Suppressor macrophage treated with lipopolysaccharide for 1 hour (primary cell): ENCODE measurements at places on chromosomes 12 and 14.

GRCh38 chr12:69440016-69440415, 30.2 kb upstream of the FRS2 start:
- DNase-seq, result no peak

GRCh38 chr12:116515684-116516083, 43.5 kb upstream of the MAP1LC3B2 start:
- peak; percentile 76 for DNase-seq

- DNase-seq, result no peak
These were observed 1.1 kb downstream of the BTBD6 start for GRCh38 chr14:105249182-105250007.

- DNase-seq, result no peak
These were observed 340.6 kb upstream of the SFSWAP start for GRCh38 chr12:131370321-131370720.

DNA sequence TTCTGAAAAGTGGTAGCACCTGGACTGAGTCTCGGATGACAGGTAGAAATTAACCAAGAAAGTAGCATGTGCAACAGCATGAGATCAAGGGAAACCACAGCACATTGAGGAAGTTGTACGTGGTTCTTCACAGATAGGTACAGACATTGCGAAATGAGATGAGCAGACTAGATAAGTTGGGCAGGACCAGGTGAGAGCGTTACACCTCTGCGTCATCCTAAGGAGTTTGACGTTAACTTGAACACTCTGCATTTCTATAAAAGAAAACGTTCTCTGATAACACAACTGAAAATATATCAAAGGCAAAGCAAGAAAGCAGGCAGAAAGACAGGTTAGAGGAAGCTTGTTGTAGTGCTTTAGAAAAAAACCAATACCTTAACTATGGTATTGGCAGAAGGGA, 98.5 kb upstream of the RASSF8 start:
- DNase-seq, result no peak
